ENCODE measurements at places on chromosomes 13 and 19. TPM values are rescaled to one million over a fixed set of nuclear protein-coding genes. Genes with fewer than 3 reads are reported as not detected.

- H3K4me1 ChIP-seq: peaks cover 9% of the 10 kb centered on the region
- H3K4me3 ChIP-seq: no peak overlapping the region
- no peaks in the 10 kb centered on the region for H3K36me3 ChIP-seq
- no peak overlapping the region for H3K27ac ChIP-seq
- H3K27me3 ChIP-seq: no peaks in the 10 kb centered on the region
Observed at GRCh38 chr19:35506011-35506410, 7.4 kb downstream of the DMKN start.

GRCh38 chr13:73335944-73336343, 277.1 kb downstream of the KLF5 start:
- no peaks in the 10 kb centered on the region for H3K36me3 ChIP-seq
- no peaks in the 10 kb centered on the region for H3K27me3 ChIP-seq
- H3K4me3 ChIP-seq: no peak overlapping the region
- H3K4me1 ChIP-seq: no peaks in the 10 kb centered on the region
- H3K27ac ChIP-seq: no peak overlapping the region

GRCh38 chr13:33119856-33120543, 103.8 kb downstream of the KL start:
- DNase-seq: no peak
- peaks cover 30% of the 10 kb centered on the region for H3K36me3 ChIP-seq
- H3K27me3 ChIP-seq: no peaks in the 10 kb centered on the region
- no peak overlapping the region for H3K27ac ChIP-seq

DNA sequence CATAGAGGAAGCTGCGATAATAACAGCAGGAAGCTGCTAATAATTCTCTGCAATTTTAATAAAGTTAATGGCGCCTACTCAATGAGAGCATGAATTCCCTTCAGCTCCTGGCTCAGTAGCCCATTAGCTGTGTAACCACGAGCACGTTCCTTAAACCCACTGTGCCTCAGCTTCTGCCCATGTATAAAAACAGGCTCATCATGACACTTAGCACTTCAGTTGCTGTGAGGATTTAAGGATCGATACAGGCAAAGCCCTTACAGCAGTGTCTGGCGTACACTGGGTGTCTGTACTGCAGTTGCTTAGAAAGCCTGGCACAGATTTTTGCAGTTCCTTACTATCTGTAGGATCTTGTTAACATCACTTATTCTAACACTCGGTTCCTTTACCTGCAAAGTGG, 673.4 kb upstream of the ARGLU1 start:
- no peak overlapping the region for H3K4me3 ChIP-seq
- H3K36me3 ChIP-seq: no peaks in the 10 kb centered on the region
- H3K27me3 ChIP-seq: no peaks in the 10 kb centered on the region
- DNase-seq: no peak
- H3K27ac ChIP-seq: no peak overlapping the region
- no peaks in the 10 kb centered on the region for H3K4me1 ChIP-seq

DNA sequence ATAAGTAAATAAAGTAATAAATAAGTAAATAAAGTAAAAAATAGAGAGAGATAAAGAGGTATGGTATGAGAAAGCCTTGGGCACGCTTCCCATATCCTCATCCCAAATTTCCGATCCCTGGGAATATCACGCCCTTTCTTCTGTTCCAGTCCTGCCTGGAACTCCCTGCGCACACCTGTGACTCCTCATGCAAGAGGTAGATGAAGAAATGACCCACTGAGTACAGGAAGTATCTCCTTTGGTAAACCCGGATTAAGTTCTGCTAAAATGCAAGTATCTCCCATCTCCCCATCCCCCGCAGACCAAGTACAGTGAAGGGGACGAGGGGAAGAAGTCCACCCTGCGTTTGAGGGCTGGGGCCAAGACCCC, 399 bp upstream of the ZNF136 start:
- H3K4me1 ChIP-seq: peaks cover 18% of the 10 kb centered on the region
- peak overlapping the region; percentile 92 for H3K27ac ChIP-seq
- peak overlapping the region; percentile 88 for H3K4me3 ChIP-seq
- H3K36me3 ChIP-seq: no peaks in the 10 kb centered on the region
- no peak for DNase-seq
- no peaks in the 10 kb centered on the region for H3K27me3 ChIP-seq

DNA sequence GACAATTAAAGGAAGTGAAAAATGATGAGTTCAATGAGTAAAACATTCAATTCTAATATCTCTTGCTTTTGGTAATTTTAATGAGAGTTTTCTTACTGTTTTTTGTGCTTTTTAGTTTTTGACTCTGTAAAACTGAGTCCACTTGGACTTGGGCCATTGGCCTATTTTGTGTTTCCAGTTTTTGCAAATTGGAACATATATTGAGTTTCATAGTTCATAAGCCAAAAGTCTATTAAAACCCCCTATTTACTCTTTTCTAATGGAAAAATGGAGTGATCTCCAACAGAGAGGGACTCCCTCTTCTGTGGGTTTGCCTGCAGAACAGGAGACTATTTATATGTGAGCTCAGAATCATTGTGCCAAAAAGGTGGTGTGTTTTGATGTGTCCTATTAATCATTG, 219.7 kb upstream of the SPRY2 start:
- H3K36me3 ChIP-seq: no peaks in the 10 kb centered on the region
- no peaks in the 10 kb centered on the region for H3K27me3 ChIP-seq
- no peak overlapping the region for H3K4me3 ChIP-seq
- no peak overlapping the region for H3K27ac ChIP-seq
- DNase-seq: no peak

GRCh38 chr19:40523322-40524047, 53.2 kb upstream of the SHKBP1 start:
- no peak overlapping the region for H3K27ac ChIP-seq
- no peaks in the 10 kb centered on the region for H3K4me1 ChIP-seq
- no peak overlapping the region for H3K4me3 ChIP-seq
- H3K36me3 ChIP-seq: no peaks in the 10 kb centered on the region
- DNase-seq: no peak

DNA sequence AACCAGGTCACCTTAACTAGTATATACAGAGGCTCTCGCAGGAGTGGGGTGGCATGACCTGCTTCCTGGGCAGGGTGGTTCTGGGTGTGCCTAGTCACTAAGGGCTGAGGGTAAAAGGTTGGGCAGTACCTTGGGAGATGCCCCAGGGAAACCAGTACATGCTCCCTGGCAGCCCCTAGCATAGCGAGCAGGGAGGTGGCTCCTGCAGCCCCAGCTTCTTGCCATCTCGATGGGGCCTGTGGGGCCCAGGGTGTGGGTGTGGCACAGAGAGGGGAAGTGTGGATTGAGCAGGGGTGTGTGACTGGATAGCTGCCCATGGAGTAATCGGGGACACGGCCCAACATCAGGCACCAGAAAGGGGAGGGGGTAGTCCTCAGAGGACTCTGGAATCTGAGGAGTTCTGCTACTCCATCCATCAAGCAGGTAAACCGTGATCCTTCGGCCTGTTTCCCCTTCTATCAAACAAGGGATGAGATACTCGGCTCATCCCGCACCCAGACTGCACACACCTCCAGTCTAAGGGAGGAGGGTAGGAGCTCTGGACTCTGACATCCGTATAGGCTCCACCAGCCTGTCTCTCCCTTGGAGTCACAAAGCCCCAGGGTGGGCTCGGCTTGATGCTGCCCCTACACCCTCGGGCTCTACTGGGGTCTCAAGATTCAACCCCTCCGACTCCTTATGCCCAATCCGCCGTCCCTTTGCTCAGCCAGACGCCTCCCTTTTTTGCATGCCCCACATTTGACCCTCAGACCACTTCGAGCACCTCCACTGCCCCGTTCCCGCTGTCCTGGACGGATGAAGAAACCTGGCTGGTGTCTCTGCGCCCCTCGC, 1.1 kb downstream of the ZBTB45 start:
- peaks cover 21% of the 10 kb centered on the region for H3K36me3 ChIP-seq
- H3K27me3 ChIP-seq: no peaks in the 10 kb centered on the region
- H3K27ac ChIP-seq: peak overlapping the region; percentile 98
- H3K4me1 ChIP-seq: peaks cover 37% of the 10 kb centered on the region
- no peak for DNase-seq
- H3K4me3 ChIP-seq: peak overlapping the region; percentile 97

Gene ZNF556
- 0.49 TPM for total RNA-seq

Gene HNRNPM
- total RNA-seq: 155 TPM

Measured in thoracic aorta (tissue), 2 donors.